ENCODE measurements at places on chromosomes 5 and 9.

DNA sequence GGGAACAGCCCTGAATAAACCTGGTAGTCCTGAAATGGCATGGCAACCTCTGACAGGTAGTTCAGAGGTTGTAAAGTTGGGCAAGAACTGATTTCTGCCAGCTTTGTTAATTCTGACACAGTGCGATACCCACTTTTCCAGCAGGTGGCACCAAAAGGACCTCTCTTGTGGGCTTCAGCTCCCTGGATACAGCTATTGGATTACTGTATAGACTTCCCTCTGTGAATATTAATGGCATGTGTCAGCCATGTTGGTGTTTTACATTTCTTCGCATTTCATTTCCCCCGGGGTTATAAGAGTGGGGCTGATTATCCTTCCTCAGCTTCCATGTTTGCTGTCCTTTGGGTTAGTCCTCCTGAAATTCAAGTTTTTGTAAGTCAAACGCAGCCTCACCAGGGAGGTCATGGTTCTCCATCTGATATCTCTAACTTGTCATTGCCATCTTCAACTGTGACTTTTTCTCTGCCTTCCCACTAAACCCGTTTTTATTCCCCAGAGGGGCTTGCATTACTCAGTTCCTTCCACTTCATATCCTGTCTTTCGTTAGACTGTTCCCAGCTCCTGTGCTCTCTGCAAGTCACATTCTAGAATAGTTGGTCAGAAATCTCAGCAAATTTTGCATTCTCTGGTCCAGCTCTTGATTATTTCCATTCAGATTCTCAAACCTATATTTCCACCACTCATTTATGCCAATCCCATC is 135.6 kb downstream of the LIFR start:
- no peak for DNase-seq

- DNase-seq = no peak
Observed at GRCh38 chr5:13322769-13323168, 621.7 kb downstream of the DNAH5 start.

DNA sequence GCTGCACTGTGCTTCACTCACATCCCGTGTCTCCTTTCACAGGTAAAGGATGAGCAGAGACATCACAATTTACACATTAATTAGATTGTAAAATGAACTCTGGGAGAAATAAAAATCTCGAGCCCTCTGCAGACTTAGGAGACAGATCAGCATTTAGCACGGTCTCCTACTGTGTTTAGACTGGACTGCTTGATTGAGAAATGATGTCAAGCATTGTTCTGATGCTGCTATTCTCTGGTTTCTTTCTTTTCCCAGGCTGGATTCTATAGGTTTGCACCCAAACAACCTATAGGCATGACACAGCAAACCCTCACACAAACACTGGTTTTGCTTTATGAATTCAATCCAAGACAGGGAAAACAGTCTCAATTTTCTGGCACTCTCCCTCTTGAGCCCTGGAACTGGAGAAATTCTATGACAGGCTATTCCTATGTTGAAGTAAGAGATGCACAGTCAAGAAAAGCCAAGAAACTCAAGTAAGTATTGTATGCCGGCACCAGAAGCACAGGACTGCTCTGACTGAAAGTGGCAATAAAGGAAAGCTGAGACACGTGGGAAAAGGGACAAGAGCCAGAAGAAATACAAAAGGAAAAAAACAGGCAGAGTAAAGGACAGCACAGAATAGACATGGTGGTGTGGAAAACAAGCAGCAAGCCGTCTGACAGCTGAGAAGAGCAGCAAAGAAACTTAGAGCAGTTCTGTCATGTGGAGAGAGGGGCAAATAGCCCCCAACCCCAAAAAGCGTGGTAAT is 24.8 kb upstream of the ERAP2 start:
- DNase-seq = no peak

GRCh38 chr5:125655156-125655555 is 768.1 kb upstream of the GRAMD2B start:
- DNase-seq = no peak

- peak; percentile 51 for DNase-seq
Observed at GRCh38 chr5:179313849-179314521, 31.3 kb downstream of the ADAMTS2 start.

DNA sequence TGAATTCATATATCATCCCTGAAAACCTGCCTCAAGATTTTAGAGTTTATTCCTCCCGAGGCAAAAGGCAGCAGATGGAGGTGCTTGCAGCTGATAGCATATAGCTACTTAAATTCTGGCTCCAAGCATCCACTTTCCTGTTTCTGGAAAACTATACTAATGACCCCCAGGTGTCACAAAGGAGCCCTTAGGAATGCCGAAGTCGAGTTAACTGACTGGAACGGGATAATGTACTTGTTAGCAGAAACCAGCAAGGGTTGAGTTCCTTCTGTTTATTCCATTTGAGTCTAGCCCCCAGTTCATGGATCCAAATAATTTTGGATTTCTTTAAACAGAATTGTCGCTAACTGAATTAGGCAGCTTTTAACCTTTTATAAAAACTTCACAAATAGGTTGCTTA is 44.5 kb downstream of the PTTG1 start:
- DNase-seq = no peak

GRCh38 chr5:44454002-44454401 is 64.8 kb upstream of the FGF10 start:
- no peak for DNase-seq

GRCh38 chr5:177363565-177363964 is 5.8 kb downstream of the RGS14 start:
- DNase-seq = no peak

GRCh38 chr5:114362977-114363761 is 1.3 kb downstream of the KCNN2 start:
- no peak for DNase-seq

DNA sequence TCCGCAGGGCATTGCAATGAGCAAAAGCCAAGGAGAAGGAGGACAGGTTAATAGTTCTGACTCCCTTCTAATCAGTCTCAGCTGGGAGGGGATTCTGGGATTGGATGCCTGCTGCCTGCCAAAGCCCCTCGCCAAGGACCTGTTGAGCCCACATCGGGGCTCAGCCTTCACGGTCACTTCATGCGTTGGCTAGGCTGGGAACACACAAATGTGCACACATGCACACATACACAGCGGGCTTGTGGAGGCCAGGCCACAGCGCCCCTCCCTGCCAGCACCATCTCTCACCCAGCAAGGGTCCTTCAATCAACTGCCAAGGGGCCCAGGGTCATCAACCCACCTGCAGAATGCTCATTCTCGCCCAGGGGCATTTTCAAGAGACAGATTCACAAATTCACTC is 113.9 kb downstream of the C5orf15 start:
- no peak for DNase-seq

GRCh38 chr5:93691997-93692396 is 49.4 kb downstream of the POU5F2 start:
- DNase-seq = no peak

DNA sequence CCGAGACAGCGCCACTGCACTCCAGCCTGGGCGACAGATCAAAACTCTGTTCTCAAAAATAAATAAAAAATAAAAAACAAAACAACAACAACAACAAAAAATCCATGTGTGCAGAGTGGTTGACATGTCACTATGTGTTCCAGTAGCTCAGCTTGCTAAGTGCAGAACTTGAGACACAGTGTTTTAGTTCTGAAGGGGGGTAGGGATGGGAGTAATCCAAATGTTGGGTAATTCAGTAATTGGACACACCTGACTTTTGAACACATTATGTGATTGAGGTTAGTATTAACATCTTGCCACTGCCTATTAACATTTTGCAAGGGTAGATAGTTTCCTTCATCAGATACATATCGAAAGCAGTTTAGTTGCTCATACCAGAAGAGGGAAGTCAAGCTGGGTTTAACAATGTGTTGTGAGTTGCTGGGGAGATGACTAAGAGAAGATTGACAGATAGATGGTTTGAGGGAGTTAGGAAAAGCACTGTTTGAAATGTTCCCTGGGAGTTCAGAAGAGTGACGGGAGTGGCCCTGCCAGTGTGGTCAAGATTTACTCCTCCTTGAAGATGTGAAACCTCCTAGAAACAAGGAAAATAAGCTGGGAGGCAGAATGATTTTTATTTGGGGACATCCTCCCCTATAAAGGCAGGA is 928 bp downstream of the HACD4 start:
- DNase-seq = no peak

DNA sequence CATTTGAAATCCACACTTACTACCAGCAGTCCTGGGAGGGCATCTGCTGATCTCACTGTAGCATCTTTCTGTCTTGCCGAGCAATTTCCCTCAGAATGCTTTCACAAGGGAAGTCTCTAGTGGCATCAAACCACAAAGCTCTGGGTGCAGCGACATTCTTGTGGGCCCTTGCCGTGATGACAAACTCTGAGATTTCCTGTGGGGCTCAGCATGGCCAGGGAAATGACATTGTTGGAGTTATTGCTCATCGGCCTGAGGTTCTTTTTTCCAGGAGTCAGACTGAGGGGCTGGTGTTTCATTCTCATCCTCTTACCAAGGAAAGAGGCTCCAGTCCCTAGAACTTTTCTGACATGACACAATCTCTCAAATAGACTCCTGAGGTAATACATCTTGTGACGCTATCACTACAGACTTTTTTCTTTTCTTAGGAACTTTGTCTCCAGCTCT is 51.4 kb downstream of the PFDN1 start:
- no peak for DNase-seq

GRCh38 chr9:27273186-27273585 is 23.8 kb downstream of the EQTN start:
- no peak for DNase-seq

GRCh38 chr5:147558826-147559225 is 49.0 kb upstream of the DPYSL3 start:
- DNase-seq = no peak
